Cardiac muscle cell (in vitro differentiated cells and primary cell): ENCODE measurements at places on chromosomes 7 and 10.

GRCh38 chr10:77355844-77356243, 281.8 kb downstream of the KCNMA1 start:
- H3K4me3 ChIP-seq = no peak overlapping the region
- H3K27ac ChIP-seq = no peak overlapping the region
- no peak for DNase-seq
- peaks cover 6% of the 10 kb centered on the region for H3K4me1 ChIP-seq

GRCh38 chr7:132901241-132901640, 180.6 kb downstream of the CHCHD3 start:
- H3K27ac ChIP-seq = no peak overlapping the region
- H3K4me1 ChIP-seq = peaks cover 12% of the 10 kb centered on the region
- no peak for DNase-seq
- H3K4me3 ChIP-seq = no peak overlapping the region
- no peaks in the 10 kb centered on the region for H3K36me3 ChIP-seq

DNA sequence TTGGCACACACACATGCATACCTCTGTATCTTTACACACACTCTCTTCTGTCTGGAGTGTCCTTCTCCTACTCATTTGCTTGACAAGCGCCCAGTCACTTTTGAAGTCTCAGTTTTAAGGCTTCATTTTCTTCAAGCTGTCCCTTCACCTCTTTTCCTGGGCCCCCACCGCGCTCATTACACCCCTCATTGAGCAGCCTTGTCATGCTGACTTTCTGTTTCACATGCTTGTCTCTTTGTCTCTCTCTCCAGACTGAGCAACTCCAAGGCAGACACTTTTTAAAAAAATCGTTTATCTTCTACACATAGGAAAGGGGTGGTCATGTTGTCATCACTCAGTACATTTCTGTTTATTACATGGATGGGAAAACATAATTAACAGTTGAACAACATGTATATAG, 225.2 kb upstream of the FZD1 start:
- DNase-seq = no peak
- H3K4me3 ChIP-seq = no peak overlapping the region
- H3K27ac ChIP-seq = no peak overlapping the region
- no peaks in the 10 kb centered on the region for H3K27me3 ChIP-seq
- peaks cover 11% of the 10 kb centered on the region for H3K4me1 ChIP-seq
- no peaks in the 10 kb centered on the region for H3K36me3 ChIP-seq

- DNase-seq = no peak
- H3K27me3 ChIP-seq = peaks cover 100% of the 10 kb centered on the region
- H3K4me1 ChIP-seq = peaks cover 10% of the 10 kb centered on the region
- H3K4me3 ChIP-seq = no peak overlapping the region
Measured at GRCh38 chr7:27247452-27248426, 5.1 kb downstream of the EVX1 start.

- no peak overlapping the region for H3K4me3 ChIP-seq
- no peak overlapping the region for H3K27ac ChIP-seq
- no peaks in the 10 kb centered on the region for H3K36me3 ChIP-seq
- DNase-seq = no peak
- H3K27me3 ChIP-seq = peaks cover 51% of the 10 kb centered on the region
Measured at GRCh38 chr7:29843093-29843492, 36.8 kb downstream of the WIPF3 start.

- no peaks in the 10 kb centered on the region for H3K4me1 ChIP-seq
- H3K4me3 ChIP-seq = no peak overlapping the region
- DNase-seq = no peak
- H3K36me3 ChIP-seq = no peaks in the 10 kb centered on the region
Measured at GRCh38 chr7:32385316-32385956, 104.7 kb downstream of the LSM5 start.

DNA sequence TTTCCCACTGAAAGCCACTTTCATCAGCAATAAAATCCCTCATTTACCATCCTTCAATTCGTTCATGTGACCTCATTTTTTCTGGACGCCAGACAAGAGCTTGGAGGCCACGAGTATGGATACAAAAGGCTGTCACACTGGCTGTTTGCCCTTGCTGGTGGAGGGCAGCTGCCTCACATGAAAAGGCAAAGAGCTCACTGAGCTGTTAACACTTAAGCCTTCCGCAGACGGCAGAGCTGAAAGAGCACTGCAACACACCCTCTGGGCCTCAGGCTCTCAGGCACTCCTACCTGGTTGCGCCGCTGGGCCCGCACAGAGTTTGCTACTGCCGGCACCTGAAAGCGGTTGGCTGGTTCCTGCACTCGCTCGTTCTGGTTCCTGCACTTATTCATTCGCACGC, 193.5 kb downstream of the CFTR start:
- no peaks in the 10 kb centered on the region for H3K36me3 ChIP-seq
- peak overlapping the region; percentile 80 for H3K27ac ChIP-seq
- peak; percentile 50 for DNase-seq
- H3K4me1 ChIP-seq = peaks cover 38% of the 10 kb centered on the region
- no peak overlapping the region for H3K4me3 ChIP-seq

GRCh38 chr10:13972609-13973008, 358.1 kb downstream of the FRMD4A start:
- no peak for DNase-seq
- H3K27ac ChIP-seq = peak overlapping the region; percentile 89
- no peaks in the 10 kb centered on the region for H3K36me3 ChIP-seq
- no peaks in the 10 kb centered on the region for H3K27me3 ChIP-seq
- H3K4me3 ChIP-seq = no peak overlapping the region
- H3K4me1 ChIP-seq = peaks cover 37% of the 10 kb centered on the region

GRCh38 chr7:88395715-88396114, 89.0 kb upstream of the STEAP4 start:
- no peaks in the 10 kb centered on the region for H3K36me3 ChIP-seq
- no peak overlapping the region for H3K27ac ChIP-seq
- no peaks in the 10 kb centered on the region for H3K4me1 ChIP-seq
- no peak overlapping the region for H3K4me3 ChIP-seq
- H3K27me3 ChIP-seq = no peaks in the 10 kb centered on the region

- no peak for DNase-seq
- no peaks in the 10 kb centered on the region for H3K36me3 ChIP-seq
- H3K27me3 ChIP-seq = no peaks in the 10 kb centered on the region
- H3K4me1 ChIP-seq = peaks cover 40% of the 10 kb centered on the region
Measured at GRCh38 chr7:86951895-86952294, 107.6 kb downstream of the ELAPOR2 start.
